Dermis blood vessel endothelial cell (primary cell): ENCODE measurements at places on chromosomes 12 and 14.

- DNase-seq: no peak
Measured at GRCh38 chr14:21097636-21098075, 799 bp downstream of the ZNF219 start.

DNA sequence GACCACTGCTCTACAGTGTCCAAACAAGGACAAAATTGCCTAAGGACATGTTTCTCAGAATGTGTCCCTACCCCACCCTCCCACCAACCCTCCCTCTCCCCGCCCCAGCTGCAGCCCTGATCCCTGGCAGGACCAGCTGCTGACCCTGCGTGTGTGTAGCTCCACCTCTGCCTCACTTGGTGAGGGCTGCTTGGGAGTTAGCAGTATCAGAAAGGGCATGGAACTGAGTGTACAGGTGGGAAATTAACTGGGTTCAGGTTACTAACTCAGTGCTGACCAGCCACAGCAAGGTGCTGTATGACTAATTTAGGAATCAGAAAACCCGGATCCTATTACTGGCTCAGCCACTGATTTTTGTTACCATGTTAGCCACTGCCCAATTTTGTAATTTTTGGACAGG lies 11.3 kb upstream of the PLEKHD1 start:
- DNase-seq: no peak

DNA sequence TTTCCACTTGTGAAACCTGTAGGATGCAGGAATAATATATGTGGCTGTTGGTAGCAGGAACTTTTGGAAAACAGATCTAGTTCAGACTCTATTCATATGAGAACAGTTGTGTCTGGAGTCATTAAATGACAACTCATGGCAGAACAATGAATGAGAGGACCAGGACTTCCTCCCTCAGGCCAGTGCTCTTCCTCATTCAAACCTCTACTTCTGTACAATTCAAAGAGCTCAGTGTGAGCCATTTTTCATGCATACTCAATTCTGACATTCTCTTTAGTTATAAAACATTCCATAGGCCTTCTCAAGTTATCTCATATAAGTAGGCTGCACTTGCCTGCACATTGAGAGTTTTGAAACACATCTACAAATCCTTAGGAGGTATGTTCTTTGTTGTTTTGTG lies 1526.6 kb upstream of the FLRT2 start:
- peak; percentile 55 for DNase-seq

DNA sequence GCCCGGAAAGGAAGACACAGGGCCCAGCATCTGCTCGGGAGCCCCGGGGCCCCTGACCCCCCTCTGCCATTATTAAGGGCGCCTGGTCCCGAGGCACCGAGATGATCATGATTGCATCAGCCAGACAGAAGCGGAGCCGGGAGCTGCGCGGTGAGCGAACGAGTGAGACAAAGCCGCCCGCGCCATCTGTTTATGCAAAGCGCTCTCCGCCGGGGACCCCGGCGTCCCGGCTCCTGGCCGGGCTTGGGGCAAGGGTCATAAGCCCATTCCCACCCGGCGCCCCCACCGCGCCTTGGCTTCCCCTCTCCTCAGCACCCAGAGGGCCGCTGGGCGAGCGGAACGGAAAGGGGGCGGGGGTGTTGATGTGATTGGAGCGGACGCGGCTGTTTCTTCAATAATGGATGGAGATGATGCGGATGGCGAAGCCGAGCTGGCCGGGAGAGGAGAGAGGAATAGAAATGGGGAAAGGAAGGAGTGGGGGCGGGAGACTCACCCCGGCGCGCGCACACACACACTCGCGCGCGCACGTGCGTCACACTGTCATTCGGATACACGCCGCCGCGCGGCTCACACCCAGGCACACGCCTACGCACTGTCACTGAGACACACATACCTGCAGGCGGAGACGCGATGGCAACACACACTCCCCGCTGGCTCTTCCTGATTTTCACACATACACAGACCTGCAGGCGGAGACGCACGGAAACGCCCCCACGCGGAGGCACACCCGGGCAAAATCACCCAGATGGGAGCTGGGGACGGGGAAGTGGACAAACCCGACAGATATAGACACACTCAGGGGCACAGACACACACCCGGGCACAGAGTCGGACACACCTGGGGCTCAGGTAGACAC lies 10.7 kb downstream of the STAC3 start:
- DNase-seq: no peak

- DNase-seq: no peak
Measured at GRCh38 chr12:42299392-42300308, 26.2 kb downstream of the ZCRB1 start.

GRCh38 chr14:45492876-45493275 lies 239.9 kb upstream of the MIS18BP1 start:
- no peak for DNase-seq

DNA sequence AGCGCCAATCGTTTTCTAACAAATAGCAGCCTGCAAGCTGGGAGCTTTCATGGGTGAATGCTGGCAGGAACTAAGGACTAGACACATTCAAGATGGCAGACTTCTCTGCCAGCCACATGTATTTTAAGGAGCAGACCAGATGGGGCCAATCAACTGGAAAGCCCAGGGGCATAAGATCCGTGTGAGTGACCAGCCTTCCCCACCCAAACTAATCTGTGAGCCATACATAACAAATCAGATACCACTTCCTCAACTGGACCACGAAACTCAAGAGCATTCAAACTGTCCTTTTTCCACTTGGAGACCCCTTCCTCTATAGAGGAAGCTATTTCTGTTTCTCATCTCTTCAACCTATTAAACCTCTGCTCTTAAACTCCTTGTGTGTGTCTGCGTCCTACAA lies 9.7 kb downstream of the TCL1B start:
- DNase-seq: no peak

DNA sequence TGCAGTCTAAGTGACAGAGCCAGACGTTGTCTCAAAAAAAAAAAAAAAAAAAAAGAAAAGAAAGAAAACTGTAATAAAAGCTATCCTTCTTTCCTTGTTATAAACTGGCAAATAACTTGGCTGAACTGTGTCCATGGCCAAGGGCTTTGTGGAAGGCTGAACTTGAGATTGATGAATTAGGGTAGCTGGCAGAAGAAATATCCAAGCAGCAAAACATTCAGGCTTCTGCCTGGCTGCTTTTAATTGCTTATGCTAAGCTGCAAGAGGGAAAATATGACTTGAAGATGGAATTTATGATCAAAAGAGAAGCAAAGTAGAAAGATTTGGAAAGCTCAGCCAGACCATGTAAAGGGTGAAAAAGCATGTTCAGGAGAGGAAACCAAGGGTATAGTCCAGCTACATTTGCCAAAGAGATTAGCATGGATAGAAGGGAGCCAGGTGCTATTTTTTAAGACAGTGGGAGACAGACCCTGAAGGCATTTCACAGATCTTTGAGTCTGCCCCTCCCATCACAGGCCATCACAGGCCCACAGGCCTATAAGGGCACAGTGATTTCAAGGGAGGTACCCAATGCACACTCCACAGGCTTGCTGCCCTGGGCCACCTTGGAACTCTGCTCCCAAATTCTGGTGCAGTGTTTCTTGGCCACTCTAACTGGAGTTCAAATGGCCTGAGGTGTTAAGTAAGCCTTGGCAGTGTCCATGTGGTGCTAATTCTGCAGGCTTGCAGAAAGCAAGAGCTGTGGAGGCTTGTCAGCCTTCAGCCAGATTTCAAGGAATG lies 226.0 kb downstream of the AEBP2 start:
- DNase-seq: no peak

DNA sequence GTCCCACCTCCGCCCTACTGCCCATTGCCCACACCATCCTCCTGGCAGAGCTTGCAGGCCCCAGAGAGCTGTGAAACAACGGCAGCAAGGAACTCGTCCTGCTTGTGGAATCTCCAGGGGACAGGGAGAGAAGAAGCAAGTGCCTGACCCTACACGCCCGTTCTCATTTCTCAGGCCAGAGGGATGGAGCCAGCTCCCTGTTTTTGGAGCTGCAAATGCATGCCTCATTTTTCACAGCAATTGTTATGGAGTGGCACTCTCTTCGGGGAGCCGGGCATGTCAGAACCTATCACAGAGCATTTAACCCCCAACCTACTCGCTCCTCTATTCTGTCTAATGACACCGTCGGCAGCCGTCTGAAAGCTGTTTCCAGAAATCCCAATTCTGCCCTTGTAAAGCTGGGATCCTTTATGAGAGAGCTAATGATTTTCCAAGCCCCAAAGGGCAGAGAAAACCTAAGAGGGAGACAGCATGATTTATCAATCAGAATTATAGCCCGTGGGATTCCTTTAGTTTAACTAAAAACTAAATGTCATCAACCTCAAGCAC lies 222.3 kb upstream of the NOS1 start:
- no peak for DNase-seq

GRCh38 chr14:93040982-93041381 lies 74.7 kb downstream of the ITPK1 start:
- no peak for DNase-seq

DNA sequence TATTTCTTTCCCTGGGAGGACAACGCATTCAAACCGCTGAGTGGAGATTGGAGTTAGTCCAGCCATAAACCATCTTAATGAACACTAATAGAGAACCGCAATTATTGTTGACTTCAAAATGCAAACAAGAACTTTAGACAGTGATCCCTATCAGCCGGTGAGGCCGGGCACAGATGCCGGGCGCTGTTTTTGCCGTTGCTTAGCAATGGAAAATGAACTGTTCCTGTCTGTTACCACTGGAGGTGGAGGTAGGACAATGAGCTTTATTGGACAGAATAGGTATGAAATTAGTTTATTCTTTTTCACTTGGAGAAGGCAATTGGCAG lies 216.8 kb downstream of the TTC8 start:
- DNase-seq: peak; percentile 56

- DNase-seq: no peak
Measured at GRCh38 chr14:50037852-50038251, 78.5 kb downstream of the VCPKMT start.

DNA sequence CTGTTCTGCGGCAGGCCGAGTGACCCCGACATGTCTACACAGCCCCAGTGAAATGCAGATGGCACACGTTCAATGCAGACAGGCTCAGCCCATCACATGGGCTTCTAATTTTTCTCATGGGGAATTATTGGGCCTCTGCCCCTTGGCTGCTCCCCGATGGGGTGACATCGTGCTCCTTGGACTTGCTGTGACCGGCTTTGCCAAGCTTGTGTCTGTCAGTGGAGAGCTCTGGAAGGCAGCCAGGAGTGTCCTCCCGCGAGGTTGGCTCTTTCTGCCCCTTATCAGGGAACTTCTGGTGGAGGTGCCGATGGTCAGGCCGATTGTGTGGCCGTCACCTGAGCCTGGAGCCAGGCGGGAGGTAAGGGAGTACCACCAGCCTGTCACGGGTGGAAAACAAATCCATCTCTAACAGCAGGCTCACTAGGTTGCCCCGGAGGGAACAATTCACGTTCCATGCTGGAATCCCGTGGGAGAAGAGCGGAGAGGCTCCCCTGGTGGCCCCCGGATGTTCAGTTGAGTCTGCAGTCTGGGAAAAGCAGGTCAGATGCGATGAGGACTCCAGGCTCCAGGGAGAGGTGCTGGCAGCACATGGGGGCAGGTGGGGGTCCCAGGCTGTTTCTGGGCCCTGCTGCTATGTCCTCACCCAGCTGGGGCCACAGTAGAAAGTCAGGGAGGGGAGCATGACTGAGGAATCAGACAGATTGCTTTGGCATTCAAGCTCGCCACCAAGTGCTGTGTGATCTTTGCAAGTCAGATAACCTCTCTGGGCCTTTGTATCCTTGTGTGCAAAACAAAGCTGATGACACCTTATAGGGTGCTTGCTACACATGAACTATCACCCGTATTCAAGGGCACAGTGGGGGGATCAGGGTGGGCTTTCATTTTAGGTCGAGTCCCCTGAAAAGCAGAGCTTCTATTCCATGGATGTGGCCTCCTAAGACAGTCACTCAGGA lies 43.2 kb upstream of the EML1 start:
- DNase-seq: no peak

DNA sequence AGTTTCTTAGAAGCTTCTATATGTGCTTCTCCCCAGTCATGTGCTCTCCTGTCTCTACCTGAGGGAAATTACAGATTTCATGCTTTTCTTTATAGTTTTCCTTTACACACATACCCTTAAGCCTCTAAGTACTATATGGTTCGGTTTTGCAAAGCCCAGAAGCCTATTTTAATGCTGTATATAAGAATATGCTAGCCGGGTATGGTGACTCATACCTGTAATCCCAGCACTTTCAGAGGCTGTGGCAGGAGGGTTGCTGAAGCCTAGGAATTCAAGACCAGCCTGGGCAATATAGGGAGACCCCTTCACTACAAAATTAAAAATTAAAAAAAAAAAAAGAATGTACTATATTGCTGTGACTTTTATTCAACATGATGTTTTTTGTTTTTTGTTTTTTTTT lies 15.4 kb downstream of the DGLUCY start:
- no peak for DNase-seq

- DNase-seq: no peak
Measured at GRCh38 chr14:36363704-36364103, 43.3 kb upstream of the MBIP start.

- DNase-seq: peak; percentile 73
Measured at GRCh38 chr14:56659964-56660551, 80.5 kb downstream of the TMEM260 start.

GRCh38 chr12:42987216-42987650 lies 397.7 kb upstream of the PRICKLE1 start:
- no peak for DNase-seq

- DNase-seq: no peak
Measured at GRCh38 chr12:19138956-19139355, 9.4 kb downstream of the PLEKHA5 start.

- peak; percentile 19 for DNase-seq
Measured at GRCh38 chr12:57152639-57153038, 5.2 kb upstream of the LRP1-AS start.

GRCh38 chr12:93722835-93723567 lies 45.8 kb downstream of the CRADD start:
- DNase-seq: no peak

- no peak for DNase-seq
Measured at GRCh38 chr14:81416981-81417380, 16.9 kb upstream of the STON2 start.

DNA sequence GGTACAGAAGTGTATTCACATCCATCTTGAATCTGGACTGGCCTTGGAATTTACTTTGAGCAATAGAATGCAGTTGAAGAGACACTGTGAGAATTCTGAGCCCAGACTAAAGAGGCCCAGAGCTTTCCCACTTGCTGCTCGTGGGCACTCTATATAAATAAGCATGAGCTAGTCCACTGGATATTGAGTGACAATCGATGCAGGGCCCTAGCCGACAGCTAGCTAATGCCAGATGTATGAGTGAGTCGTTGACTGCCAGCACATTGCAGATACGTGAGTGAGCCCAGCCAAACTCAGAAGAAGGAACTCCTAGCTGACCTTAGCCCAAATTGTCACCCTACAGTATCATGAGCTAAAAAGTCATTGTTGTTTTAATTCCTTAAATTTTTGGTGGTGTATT lies 24.9 kb downstream of the NAV3 start:
- no peak for DNase-seq

DNA sequence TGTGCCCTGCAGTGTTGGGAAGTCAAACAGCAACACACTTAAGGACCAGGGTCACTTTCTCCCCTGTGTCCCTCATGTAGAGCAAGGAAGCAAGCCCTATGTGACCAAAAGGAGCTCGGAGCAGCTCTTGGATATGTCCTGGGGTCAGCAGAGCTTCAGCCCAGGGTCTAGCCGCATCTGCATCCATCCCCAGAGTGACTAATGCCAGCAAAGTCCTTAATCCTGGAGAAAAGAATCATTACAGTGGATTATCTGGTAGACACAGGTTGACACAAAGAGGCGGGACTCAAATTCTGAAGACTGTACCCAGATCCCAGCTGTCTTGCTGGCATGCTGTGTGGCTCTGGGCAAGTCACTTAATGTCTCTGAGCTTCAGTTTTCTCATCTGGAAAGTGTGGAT lies 239.1 kb upstream of the PWP1 start:
- no peak for DNase-seq

- DNase-seq: no peak
Measured at GRCh38 chr14:34030864-34031263, 80.0 kb upstream of the EGLN3 start.

GRCh38 chr14:56026506-56026905 lies 91.7 kb upstream of the PELI2 start:
- no peak for DNase-seq
